ENCODE measurements at places on chromosomes 7 and 10.

- DNase-seq = no peak
Measured at GRCh38 chr7:87226495-87226894, 7.0 kb upstream of the TMEM243 start.

DNA sequence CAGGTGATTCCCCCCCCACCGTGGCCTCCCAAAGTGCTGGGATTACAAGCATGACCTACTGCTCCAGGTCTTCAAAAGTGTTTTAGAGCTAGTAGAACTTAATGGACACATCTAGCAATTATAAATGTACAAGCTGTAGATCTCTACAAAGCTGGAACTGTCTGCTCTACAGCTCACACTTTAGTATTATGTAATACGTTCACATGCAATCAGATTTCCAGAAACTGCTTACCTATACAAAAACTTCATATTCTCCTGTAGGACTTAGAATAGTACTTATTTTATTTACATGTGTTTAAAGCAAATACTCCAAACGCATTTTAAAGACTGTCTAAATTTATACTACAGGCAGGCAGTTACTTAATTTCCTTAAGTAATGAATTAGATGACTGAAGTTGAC lies 39.2 kb upstream of the ASL start:
- DNase-seq = no peak

DNA sequence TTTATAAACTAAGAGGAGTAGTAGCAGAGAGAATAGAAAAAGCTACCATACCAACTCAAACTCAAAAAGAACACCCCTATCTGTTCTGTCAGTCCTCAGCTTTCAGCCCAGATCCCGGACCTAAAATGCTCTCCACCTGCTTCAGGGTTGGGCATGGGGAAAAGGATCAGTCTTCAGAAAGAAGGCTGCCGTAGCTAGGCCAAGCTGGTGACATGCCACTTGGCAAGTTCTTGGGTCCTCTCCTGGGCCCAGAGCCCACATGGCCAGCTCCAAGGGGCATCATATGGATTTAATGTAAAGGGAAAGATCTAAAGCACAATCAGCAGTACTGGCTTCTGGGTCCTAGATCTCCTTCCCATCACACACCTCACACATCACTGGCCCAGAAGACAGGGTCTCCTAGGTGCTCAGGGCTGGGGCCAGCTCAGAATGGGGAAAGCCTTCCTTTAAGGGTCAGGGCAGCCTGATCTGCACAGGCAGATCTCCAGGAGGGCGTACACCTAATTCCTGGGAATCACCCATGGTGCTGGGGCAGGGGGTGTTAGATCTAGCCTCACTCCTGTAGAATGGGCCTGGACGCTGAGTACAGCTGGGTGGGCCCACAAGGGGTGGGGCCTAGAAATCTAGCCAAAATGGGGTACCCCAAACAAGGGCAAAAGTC lies 2.5 kb downstream of the VAX1 start:
- DNase-seq = no peak

DNA sequence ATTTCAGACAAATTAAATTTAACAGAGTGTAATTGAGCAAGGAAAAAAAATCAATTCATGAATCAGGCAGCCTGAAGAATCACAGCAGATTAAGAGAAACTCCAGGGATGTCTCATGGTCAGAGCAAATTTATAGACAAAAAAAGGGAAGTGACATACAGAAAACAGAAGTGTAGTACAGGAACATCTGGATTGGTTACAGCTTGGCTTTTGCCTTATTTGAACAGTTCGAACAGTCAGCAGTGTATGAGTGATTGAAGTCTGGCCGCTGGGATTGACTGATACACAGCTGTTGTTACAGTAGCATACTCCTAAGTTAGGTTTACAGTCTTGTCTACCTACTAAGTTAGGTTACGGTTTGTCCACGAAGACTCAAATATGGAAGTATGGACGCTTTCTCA lies 255.3 kb downstream of the HPSE2 start:
- DNase-seq = no peak

GRCh38 chr10:70479165-70479581 lies 606 bp downstream of the PALD1 start:
- DNase-seq = no peak

GRCh38 chr10:43190775-43191174 lies 52.5 kb downstream of the CSGALNACT2 start:
- no peak for DNase-seq

DNA sequence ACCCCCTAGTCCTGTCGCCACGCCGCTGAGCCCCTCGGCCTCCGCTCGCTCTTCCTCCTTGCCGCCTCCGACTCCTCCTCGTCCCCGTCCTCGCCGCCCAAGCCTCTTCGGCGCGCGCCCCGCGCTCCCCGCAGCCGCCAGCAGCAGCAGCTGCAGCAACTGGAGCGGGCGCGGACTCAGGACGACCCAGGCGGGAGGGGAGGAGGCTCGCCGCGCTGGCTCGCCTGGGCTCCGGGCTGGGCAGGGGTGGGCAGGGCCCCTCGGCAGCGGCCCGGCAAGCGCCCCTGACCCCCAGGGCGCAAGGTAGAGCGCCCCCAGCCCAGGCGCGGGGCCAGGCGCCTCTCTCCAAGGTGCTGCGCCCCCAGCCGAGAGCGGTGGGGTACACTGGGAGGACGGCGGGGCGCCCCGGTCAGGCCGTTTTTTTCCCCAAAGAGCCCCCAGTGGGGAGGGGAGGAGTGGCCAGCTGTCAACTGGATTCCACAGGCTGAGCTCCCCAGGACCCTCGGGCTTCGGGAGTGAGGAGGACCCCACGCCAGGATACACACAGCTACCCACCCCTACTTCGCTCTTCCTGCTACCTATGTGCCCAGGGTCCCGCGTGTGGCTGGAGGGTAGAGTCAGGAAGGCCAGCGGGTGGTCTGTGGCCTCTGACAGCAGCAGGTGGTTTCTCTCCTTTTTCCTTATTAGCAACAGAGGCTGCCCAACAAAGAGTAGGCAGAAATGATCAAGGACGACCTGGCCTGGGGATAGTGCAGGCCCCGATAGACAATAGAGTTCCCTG lies 903 bp upstream of the KCNMA1 start:
- no peak for DNase-seq

DNA sequence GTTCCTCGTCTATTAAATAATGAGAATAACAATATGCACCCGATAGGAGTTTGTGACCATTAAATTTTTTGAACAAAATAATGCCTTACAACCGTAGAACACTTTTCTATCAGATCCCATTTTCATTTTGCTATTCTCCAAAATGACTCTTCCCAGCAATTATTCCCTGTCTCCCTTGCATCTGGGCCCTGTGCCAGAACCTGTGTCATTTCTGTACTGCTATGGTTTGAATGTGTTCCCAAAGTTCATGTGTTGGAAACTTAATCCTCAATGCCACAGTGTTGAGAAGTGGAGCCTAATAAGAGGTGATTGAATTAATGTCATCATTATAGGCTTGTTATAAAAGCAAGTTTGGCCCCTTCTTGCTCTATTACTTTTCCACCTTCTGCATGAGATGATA lies 33.2 kb upstream of the SMNDC1 start:
- no peak for DNase-seq

DNA sequence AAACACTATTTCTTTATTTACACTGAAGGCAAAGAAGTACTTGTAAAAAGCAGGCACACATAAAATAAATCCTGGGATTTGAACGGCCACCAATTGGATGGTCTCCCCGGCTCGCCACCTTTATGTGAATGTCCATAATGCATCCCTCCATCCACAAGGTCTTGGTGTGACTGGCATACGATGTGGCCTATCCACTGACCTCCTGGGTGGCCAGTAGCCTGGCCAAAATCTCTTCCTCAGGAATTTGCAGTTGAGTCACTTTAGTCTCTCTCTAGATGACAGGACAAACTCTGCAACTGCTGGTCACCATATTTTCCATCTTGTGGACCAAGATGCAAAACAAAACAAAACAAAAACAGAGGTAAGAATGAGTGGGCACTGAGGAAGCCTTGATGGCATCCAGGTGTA lies 39.1 kb downstream of the CDK1 start:
- DNase-seq = no peak

DNA sequence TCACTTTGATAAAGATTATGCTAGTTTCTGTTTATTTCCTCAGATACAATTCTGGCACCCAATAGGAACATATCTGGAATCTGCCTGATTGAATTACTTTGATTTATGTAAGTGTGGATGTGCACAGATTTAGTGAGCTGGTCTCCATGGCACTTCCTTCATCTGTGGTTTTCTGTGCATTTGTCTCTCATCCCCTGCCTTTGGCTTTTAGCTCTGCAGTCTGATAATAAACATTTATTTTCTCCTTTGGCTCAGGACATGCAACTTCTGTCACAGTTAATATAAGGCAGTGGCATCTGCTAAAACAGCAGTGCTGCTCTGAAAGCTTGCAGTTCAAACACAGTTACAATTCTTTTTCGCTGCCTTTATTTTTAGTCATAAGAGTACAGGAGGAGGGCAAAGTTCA lies 273.7 kb upstream of the CHRM2 start:
- DNase-seq = no peak

DNA sequence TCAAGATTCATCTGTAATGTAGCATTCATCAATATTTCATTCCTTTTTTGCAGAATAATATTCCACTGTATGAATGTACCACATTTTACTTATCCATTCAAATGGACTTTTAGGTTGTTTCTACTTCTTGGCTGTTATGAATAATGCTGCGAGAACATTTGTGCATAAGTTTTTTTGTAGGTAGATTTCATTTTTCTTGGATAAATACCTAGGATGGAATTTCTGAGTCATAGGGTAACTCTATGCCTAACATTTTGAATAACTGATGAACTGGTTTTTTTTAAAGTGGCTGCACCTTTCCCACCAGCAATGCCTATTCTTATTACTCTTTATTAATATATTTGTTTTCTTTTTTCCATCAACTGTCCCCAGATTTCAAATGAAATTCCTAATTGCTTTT lies 9.1 kb upstream of the XPNPEP1 start:
- no peak for DNase-seq

- no peak for DNase-seq
Measured at GRCh38 chr10:79147306-79147705, 78.5 kb downstream of the ZMIZ1 start.

DNA sequence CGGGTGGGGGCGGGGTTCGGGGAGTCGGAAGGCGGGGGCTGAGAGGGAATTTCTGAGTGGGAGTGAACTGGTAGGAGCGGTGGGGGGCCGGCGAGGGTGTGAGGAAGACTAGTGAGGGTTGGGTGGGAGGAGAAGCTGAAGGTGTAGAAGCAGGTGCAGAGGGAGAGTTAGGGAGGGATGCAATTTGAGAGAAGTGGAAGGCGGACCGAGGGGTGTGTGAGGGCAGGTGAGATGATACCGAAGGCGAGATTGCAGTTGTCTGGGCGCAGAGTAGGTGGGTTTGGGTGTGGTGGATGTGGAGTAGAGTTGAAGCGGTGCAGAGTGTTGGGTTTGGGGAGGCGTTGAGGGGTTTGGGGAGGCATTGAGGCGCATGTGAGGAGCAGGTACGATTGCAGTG lies 643 bp downstream of the KAT6B start:
- no peak for DNase-seq

DNA sequence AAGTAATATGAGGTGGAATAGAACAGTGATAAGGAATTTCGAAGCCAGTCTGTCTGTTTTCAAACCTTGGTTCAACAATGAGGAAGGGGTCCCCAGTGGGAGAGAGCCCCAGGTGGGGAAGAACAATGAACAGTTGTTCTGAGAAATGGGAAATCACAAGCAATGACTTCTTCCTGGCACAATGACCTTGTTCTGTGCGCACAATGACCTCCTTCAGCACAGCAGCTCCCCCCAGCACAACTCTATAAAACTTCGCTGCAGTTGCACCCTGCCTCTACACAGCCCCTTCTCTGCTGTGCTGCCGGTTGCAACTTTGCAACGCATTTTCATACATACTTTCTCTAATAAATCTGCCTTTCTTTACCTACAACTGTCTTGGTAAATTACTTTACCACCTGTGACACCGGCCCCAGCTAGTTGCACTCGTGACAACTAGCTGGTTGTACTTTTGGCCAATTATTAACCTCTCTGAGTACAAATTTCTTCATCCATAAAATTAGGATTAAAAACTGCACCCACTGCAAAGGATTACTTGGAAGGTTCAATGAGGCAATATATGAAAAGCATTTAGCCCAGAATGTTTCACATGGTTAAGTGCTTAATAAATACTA lies 40.5 kb downstream of the ASB4 start:
- DNase-seq = no peak

DNA sequence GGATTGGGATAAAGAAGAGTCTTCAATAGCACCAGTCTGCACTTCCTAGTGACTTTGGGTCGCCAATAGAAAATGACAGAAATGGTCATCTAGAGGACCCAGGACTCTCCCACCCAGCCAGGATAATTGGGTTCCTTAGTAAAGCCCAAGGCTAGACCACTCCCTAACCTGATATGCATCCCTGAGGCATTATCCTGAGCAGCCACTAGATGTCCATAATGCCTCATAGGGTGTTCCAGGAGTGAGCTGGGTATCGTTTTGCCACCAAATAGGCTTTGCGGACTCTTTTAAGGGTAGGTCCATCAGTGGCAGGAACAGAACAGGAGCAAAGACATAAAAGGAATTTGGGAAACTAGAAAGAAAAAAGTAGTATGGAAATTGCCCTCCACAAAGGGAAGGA lies 4.5 kb upstream of the LRRC4 start:
- no peak for DNase-seq

- DNase-seq = no peak
Measured at GRCh38 chr7:130401578-130401977, 21.3 kb downstream of the CPA1 start.

- no peak for DNase-seq
Measured at GRCh38 chr7:128939075-128939860, 1.5 kb downstream of the IRF5 start.

GRCh38 chr7:85673876-85674275 lies 487.0 kb upstream of the SEMA3D start:
- DNase-seq = no peak

- no peak for DNase-seq
Measured at GRCh38 chr7:103396471-103396870, 49.0 kb downstream of the PSMC2 start.

- no peak for DNase-seq
Measured at GRCh38 chr7:71867626-71868025, 544.5 kb downstream of the CALN1 start.

DNA sequence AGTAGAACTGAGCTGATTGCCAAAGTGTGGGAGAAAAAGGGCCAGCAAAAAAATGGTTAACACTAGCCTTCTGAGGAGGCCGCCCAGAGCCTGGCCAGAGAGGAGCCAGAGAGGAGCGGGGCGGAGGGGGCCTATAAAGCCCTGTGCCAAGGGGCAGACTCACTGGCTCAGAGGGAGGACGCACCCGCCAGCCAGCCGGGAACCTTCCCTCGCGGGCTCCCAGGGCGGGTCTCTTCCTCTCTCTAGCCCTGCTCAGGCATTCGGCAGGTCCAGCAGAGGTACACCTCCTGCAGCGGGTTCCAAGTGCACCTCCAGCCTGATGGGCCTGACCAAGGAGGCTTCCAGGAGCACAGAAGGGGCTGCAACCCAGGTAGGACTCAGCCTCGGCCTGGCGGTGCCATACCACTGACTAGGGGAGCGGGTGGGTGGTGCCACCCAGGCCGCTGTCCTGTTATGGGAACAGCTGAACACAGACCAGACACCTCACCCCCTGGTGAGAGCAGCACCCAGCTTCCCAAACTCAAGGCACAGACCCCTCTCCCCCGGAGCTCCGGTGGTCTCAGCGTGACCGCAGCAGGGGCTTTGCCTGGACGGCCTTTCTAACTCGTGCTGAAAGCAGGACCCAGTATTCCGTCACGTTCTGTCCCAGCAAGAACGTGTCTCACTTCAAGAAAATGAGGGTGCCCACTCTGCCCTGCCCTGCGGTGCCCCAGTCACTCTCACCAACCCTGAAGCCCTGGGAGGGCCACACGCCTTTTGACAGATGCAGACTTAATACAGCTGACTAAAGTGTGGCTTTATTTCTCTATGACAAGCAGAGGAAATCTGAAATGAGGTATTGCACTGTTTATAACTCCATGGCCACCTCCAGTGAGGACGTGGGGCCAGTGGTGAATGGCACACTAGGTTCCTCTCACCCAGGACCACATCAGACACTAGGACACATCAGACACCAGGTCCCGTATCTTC lies at the start of gene GPER1:
GPER1 (plus strand) TSS at position 162 of the 969 bp plus-strand sequence. CDS start 3,616 bp downstream, outside the sequence.
- no peak for DNase-seq

Data from stimulated activated CD4-positive, alpha-beta T cell treated with anti-CD3 and anti-CD28 coated beads, Interleukin-12 subunit alpha, Interleukin-12 subunit beta, amount 100 ng/mL, for 48 hours (primary cell).